ENCODE measurements at places on chromosomes 5 and 9. TPM values are rescaled to one million over a fixed set of nuclear protein-coding genes. Genes with fewer than 3 reads are reported as not detected.

PTGER4 gene
- 3.3 TPM for total RNA-seq

SMARCA2 gene
- 157 TPM for total RNA-seq

ST6GALNAC4 gene
- 10.5 TPM for total RNA-seq

SLC22A4 gene
- 1.6 TPM for total RNA-seq

PTPDC1 gene
- 20.0 TPM for total RNA-seq

FBLL1 gene
- 54.9 TPM for total RNA-seq

Data from occipital lobe (tissue), 3 donors.